ENCODE measurements at places on chromosomes 7 and 10.

GRCh38 chr7:134920026-134920753 is 66.1 kb upstream of the AGBL3 start:
- DNase-seq: no peak

GRCh38 chr10:7855205-7855604 is 36.9 kb downstream of the TAF3 start:
- DNase-seq: no peak

DNA sequence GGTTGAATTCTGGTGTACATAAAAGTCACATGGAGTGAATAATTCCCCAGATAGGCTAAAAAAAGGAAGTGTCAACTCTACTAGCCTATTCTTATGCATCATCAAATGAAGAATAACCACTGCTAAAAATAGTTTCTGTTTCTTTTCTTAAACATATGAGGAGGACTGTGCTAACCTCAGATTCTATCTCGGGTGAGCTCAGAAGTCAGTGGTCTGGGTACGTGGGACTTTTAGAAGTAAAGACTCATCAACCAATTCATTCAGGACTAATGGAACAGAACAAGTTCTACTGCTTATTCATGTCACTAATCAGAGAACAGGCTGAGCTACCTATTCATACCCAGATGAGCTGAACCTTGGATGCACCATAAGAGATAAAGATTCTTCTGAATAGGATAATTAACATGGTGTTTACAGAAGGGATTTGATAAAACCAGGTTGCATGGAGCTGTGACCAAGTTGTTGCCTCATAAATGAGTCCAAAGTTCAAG is 9.5 kb upstream of the ASAH2 start:
- DNase-seq: peak; percentile 5

- DNase-seq: no peak
Observed at GRCh38 chr7:53531-53930, 138.8 kb upstream of the FAM20C start.

DNA sequence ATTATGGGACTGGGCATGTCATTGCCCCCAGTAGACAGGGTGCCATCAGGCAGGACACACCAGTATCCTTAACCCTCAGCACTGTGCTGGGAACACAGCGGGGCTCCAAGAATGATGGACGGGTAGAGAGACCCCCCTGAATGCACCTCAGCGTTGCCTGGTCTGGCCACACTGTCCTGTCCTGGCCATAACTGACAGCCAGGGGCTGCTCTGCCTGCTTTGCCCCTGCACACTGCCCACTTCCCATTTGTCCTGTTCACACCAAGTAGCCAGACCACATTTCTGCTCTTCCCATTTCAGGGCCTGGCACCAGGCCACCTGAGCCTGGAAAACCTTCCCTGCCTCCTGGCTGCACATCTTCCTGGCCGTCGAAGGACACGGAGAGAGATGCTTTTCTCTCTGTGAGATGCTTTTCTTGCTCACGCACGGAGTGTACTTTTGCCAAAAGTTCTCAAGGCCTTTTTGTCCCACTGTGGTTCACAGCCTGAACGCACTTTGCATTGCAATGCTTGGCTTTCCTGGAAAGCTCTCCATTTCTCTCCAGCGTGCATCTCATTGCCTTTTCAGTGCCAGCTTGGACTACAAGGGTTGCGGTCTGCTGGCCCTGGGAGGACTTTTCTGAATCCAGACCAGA is 131.0 kb upstream of the EEPD1 start:
- DNase-seq: no peak

DNA sequence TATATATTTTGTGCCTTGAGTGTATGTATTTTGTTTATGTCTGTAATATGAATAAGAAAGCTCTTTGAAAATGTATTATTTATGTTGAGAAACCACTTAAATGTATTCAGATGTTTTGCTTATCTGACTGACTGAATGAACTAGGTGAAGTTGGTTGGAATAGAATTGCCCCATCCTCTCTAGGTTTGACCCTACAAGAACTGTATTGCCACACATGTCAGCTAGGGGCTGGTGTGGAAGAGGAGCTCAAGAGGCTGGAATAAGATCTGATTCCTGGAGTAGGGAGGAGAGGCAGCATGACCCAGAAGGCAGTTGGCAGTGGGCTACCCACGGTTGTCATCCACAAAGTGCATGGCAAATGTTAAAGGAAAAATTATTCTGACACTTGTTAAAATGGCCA is 9.1 kb downstream of the SSMEM1 start:
- DNase-seq: no peak

DNA sequence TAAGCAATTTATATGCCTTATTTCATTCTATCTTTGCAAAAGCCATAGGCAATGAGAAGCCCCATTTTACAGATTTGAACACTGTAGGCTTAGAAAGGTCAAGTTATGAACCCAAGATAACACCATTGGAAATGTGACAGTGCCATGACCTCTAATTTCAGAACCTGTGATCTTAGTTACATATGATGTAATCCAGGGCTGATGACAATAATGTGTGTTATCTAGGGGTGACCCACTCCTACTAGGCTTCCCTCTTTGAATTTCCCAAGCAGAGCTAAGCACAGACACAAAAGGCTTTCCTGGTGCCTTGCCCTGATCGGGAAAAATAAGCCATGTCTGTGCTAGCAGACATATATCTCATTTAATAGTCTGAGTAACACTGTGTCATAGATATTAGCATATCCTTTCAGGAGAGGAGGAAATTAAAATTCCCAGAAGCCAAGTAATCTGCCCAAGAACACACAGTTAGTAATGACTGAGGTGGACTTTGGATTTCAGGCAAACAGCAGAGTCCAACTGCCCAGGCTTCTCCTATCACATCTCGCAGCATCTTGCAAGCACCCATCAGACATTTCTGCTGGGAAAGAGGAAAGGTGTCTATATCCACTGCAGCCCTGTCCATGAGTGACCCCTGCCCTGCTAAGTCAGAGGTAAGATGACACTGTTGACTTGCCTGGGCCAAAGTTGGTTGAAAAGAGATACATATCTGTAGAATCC is 2.8 kb upstream of the TECTB start:
- DNase-seq: no peak

GRCh38 chr7:20519645-20520044 is 95.8 kb upstream of the ABCB5 start:
- no peak for DNase-seq

- DNase-seq: no peak
Observed at GRCh38 chr7:27113991-27114769, 11.7 kb upstream of the HOXA2 start.

GRCh38 chr10:49172777-49173132 is 15.4 kb downstream of the TMEM273 start:
- no peak for DNase-seq

DNA sequence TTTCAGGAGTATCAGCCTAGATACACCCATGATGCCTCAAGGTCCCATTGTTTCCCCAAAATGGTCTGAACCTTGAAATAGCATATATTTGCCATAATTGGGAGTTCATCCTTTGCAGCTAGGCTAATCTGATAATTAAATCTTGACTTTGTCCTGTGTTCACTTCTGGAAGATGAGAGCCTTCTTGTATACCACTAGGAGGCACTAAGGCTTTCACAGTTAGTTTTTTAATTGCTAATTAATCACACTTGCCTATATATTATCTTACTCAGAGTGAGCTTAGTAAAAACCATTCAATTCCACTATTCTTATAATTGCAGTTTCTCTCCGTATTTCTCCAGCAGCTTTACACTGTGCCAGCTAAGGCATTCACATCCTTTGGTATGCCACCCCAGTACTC is 48.7 kb upstream of the MAGI2 start:
- DNase-seq: no peak

- DNase-seq: peak; percentile 23
Observed at GRCh38 chr10:119602241-119603095, 5.7 kb upstream of the TIAL1 start.

- DNase-seq: no peak
Observed at GRCh38 chr10:17453035-17453372, 1.4 kb downstream of the ST8SIA6 start.

GRCh38 chr10:88557256-88557655 is 25.9 kb downstream of the RNLS start:
- DNase-seq: no peak

DNA sequence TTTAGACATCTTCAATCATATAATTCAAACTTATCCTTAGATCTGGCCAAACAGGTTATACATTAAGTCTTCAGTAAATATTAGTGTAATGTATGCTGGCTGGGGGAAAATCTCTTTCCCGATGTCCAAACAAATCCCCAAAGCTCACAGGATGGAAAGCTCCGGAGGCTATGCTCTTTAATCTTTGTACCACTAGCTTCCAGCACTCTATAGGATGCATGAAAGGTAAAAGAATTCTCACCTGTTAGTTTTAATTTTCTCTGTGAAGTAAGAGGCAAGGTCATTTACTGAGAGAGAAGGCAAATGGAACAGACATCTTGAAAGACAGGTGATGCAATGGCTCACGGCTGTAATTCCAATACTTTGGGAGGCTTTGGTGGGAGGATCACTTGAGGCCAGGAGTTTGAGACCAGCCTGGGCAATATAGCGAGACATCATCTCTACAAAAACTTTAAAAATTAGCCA is 99.8 kb upstream of the KIF5B start:
- DNase-seq: no peak

DNA sequence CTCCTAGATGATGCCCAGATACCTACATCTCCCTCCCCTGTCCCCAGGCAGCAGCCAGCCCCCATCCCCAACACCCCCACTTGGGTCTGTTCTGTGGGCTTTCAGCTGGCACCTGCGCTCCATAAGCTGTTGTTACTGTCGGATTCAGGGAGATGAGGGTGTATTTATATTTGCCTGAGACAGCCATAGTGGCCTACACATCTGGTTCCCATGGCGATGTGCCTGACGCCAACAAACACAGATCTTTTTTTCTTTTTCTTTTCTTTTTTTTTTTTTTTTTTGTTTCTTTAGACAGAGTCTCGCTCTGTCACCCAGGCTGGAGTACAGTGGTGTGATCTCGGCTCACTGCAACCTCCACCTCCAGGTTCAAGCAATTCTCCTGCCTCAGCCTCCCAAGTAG is 73.1 kb downstream of the CLIP2 start:
- no peak for DNase-seq

Data from stimulated activated CD4-positive, alpha-beta T cell treated with anti-CD3 and anti-CD28 coated beads, Interleukin-2, amount 100 ng/mL, for 48 hours (primary cell).